ENCODE measurements at places on chromosomes 1 and 21.

DNA sequence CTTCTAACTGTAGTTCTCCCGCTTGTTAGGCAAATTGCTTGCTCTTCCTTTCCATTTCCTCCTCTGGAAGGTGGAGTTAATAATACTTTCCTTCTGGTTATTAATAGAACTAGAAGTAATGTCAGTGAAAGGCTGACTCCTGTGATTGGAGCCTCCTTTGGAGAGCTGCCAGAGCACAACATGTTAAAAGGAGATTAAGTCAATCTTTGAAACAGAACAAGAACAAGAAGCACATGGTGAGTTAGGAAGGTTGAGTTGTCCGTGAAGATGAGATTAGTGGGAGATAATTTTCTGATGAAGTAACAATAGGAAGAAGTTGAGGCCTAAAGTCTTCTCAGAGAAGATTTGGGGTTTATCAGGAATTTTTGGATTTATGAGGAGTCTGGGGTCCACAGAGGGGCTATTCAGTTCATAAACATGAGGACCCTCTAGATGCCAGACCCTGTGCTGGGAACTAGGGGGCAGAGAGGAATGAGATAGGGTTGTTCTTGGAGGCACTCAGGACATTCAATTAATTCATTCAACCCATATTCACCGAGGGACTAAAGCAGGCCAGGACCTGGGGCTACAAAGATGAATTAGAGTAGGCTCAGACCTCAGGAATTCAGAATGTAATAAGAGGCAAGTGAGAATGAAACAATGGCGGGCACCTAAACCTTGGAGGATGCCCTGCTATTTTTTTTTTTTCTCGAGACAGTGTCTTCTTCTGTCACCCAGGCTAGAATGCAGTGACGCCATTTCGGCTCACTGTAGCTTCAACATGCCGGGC is 40.7 kb upstream of the DHCR24 start:
- DNase-seq = no peak

- no peak for DNase-seq
Measured at GRCh38 chr1:201351617-201352016, 25.9 kb downstream of the TNNT2 start.

- no peak for DNase-seq
Measured at GRCh38 chr21:38134084-38134873, 122.5 kb upstream of the KCNJ15 start.

DNA sequence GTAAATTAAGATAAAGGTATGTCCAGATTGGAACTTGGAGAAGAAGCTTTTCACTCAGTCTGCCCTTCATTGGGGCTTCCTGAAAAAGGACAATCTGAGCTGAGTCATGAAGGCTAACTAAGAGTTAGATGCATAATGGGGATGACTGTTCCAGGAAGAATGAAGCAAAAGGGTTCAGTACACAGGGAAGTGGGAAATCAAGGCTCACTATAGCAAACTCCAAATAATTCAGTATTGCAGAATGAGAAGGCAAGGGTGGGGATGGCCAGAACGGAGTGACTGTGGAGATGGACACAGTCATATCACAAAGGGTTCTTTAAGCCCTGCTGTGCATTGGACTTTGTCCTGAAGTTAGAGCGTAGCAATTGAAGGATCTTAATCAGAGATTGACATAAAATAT is 158.3 kb downstream of the FGGY start:
- DNase-seq = no peak

DNA sequence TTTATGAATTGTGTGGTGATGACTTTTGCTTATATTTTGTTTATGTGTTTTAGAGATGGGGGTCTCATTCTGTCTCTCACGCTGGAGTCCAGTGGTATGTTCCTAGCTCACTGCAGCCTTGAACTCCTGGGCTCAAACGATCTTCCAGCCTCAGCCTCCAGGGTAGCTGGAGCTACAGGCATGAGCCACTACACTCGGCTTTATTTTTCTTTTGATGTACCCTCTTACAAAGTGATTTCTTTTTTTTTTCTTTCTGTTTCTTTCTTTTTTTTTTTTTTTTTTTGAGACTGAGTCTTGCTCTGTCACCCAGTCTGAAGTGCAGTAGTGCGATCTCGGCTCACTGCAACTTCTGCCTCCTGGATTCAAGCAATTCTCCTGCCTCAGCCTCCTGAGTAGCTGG is 46.8 kb downstream of the CD247 start:
- DNase-seq = no peak

GRCh38 chr1:235937123-235937522 is 70.4 kb upstream of the LYST start:
- DNase-seq = no peak

DNA sequence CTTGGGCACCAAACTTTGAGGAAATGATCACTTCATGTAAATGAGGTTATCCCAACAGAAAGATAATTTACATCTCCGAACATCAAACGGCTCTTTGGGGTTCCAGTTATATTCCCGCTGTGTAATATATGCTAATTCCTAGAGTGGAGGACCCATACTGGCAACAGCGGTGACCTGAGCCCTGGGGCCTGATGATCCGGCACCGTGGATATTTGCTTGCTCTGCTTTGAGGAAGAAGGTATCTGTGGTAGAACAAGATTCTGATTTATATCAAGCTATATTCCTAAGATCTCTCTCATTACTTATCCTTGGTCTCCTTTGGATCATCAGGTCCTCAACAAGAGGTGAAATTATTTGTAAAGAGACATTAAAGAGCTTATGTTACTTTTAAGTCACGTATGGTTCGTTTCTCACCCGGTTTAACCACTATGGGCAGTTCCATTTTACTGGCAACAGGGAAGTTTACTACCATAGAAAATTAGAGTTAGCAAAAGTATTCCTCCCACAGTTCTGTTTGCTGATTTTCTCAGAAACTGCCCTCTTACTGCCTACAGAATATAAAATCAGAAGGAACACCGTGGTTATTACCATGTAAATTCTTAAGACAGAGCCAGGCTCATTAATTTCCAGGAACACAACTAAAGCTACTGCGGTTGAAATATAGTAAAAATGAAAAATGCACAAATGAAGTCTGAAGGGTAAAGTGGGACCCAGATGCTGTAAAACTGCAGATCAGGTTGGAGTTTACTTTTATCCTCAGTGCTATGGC is 56.7 kb downstream of the MRPL39 start:
- DNase-seq = no peak

DNA sequence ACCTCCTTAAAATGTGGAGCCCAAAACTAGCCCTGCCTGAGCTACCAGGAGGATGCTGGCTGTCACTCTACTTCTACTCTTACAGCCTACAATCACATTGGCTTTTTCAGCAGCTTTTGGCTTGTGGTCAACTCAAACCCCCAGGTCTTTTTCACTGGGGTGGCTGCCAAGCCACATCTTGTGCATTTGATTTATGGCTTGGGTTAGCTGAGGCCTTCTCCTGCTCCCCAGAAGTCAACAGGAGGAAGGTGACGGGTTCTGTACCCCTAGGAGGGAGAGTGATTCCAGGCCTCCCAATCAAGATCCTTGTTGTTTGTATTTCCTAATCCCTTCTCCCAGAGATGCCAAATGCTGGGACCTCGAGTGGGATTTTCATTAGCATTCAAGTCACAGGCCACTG is 124.3 kb downstream of the LACTBL1 start:
- DNase-seq = no peak

DNA sequence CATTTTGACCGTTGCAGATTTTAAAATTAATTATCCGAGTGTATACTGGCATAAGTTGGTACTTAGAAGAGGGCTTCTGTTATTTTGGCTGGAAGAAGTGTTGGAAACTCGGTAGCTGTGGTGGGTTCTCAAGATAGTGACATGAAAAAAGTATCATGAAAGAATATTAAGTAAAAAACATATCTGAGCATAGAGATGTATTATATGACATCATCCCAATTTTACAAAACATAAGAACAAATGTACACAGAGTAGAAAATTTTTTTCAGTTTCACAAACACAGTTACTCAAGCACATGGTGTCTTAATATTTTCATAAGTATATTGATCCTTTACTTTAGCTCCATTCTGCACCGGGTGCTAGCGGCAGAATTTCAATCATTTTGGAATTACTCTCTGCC is 684 bp downstream of the IFI16 start:
- DNase-seq = no peak

DNA sequence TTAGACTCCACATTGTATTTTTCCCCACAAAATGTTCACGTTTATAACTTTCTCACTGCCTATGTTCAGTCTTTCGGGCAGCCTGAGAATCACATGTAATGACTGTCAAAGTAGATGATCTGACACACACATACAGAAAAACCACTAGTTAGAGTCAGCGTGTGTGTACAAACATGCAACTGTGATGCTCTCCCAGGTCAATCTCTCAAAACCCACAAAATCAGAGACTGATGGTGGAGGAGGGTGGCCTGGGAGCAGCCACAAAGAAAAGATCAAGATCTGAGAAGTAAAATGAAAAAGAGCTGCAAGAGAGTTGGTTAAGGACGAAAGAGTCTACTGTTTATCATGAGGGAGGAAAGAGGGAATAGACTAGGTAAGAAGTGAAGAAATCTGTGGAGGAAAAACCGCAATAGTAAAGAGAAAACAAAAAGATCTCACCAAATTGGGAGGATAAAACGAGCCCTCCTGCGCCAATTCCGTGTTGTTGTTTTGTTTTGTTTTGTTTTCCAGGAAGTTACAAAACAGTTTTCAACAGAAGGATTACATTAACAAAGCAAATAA is 2.3 kb downstream of the EGLN1 start:
- DNase-seq = no peak

GRCh38 chr1:84632673-84633434 is 57.4 kb downstream of the SSX2IP start:
- no peak for DNase-seq

DNA sequence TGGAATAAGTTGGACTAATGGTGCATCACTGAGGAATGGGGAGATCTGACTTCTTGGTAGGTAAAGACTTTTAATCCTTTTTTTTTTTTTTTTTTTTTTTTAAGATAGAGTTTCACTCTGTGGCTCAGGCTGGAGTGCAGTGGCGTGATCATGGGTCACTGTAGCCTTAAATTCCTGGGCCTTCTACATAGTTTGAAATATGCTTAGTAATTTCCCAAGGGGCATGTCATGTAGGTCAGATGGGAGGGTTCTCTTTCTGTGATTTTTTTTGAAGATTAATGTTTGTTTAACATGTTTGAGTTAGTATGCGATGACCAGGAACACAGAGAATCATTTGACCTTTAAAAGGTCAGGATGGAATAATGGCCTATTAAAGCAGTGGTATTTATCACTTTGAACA is 129.1 kb downstream of the S1PR1 start:
- DNase-seq = no peak

GRCh38 chr1:25430967-25431881 is 527 bp downstream of the MACO1 start:
- no peak for DNase-seq

- no peak for DNase-seq
Measured at GRCh38 chr1:212504171-212504803, 71.6 kb downstream of the NENF start.

- DNase-seq = no peak
Measured at GRCh38 chr1:230828421-230828820, 39.9 kb downstream of the C1orf198 start.

DNA sequence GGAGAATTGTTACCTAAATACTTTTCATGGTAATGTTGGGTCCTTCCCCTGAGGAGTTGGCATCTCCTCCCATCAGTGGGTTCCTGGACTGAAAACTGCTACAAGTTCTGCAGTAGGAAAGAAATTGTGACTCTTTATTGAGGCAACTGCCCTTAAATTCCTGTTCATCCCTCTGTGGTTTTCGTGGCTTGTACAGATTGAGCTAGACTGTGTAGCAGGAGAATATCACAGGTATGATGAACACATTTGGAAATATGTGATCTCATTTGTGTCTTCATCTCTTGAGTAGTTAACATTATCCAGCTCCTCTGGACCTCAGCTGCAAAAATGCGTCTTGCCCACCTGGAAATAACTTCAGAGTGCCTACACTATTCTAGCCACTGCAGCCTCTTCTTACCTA is 390.6 kb downstream of the PTPRC start:
- DNase-seq = no peak

DNA sequence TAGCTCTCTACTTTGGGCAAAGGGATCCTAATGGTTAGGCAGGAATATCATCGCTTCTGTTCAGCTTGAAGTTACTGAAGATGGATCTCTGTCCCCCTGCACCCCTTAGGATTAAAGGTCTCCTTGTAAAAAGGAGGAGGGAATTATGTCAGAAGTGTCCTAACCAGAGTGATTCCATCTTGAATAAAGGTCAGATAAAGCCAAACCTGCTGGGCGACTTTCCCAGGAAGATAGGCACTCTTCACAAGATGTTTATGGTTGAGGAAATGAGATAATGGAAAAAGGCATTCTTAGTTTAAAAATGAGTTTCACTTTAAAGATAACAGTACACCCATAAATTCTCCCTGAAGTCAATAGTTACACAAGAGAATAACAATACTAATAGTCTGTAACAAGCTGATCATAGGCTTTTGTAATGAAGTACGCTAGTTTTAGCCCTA is 1.7 kb upstream of the NENF start:
- no peak for DNase-seq

- no peak for DNase-seq
Measured at GRCh38 chr1:210246447-210246846, 13.9 kb downstream of the SERTAD4 start.

GRCh38 chr1:157551694-157552693 is at the start of gene FCRL5:
FCRL5 (minus strand) TSS chr1:157552515; CDS start chr1:157552362, 153 bp downstream.
- DNase-seq = no peak

DNA sequence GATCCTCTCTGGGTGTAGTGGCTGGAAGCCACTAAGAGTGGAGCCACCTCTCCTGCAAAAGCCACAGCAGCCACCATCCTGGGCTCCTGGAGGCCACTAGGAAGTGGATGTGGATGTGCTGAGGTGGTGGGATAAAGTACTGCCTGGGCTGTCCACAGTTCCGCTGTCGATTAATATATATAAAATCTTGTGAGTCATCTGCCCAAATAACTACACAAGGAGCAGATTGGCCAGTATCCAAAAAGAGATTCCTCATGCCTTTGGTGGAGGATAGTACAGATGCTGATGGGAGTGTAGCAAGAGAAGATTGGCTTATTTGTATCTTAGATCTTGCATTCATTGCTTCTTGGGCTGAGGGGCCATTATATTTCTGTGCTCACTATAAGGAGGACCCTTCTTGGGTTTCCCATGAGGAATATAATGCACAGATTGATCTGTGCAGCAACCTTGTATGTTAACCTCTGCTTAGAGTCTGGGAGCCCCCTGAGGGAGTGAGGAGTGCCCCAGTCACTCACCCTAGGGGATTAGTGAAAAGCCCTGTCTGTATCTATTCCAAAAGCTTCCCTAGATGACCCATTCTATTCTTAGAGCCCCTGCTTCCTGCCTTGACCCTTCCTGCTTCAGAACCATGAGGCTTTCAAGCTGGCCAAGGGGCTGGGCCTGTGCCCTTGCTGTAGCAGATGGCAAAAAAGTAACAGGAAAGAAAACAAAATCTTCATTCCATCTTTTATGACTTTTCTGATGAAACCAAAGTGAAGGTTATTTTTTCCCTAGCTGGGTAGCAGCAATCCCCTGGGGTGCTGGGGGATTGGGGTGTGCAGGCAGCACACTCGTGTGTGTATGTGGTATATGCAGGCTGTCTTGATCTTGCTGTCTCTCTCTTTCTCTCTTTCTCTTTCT is 31.7 kb downstream of the RCSD1 start:
- DNase-seq = no peak
